ENCODE measurements at places on chromosomes 2 and 18.

- no peak for DNase-seq
These were observed 60.0 kb downstream of the PIKFYVE start for GRCh38 chr2:208326016-208326415.

- DNase-seq = no peak
These were observed 214.6 kb downstream of the CBLN2 start for GRCh38 chr18:72329533-72329932.

- DNase-seq = peak; percentile 42
These were observed 89.6 kb downstream of the UXS1 start for GRCh38 chr2:106104332-106105062.

GRCh38 chr2:239758279-239758877 lies 266.8 kb downstream of the NDUFA10 start:
- no peak for DNase-seq

- no peak for DNase-seq
These were observed 42.9 kb downstream of the MREG start for GRCh38 chr2:215970425-215970824.

DNA sequence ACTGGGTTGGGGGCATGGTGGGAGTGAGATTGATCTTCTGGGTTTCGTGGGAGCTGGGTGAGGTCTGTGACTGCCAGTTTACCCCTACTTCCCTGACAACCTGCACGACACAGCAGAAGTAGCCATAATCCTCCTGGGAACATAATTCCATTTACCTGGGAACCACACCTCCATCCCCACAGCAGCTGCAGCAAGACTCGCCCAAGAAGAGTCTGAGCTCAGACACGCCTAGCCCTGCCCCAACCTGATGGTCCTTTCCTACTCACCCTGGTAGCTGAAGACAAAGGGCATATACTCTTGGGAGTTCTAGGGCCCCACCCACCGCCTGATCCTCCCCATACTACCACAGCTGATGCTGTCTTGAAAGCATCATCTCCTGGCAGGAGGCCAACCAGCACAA lies 43.8 kb downstream of the FLACC1 start:
- DNase-seq = no peak

- no peak for DNase-seq
These were observed 27.2 kb upstream of the LPIN2 start for GRCh38 chr18:3040173-3040572.

DNA sequence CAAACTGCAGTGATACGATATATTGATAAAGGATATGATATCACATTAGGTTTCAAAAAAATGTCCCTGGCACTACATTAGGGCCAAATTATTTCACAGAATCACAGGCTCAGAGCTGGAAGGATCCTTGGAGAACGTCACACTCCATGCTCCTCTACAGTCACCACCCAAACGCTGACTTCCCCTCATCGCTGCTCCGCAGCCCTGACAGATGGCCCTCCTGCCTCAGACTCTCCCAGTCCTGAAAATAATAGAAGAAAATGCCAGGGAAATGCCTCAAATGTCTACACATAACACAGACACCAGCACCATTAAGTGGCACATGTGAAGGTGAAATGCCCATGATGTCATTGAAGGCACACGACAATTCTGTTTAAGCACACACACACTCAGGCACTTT lies 72.0 kb downstream of the ZNF521 start:
- no peak for DNase-seq

- DNase-seq = no peak
These were observed 361.2 kb downstream of the FSIP2 start for GRCh38 chr2:186099826-186100225.

GRCh38 chr2:20501974-20502373 lies 55.1 kb downstream of the RHOB start:
- DNase-seq = no peak

- DNase-seq = no peak
These were observed 21.6 kb downstream of the EIPR1 start for GRCh38 chr2:3355951-3356569.

- DNase-seq = no peak
These were observed 49.1 kb downstream of the CDKL4 start for GRCh38 chr2:39194686-39195085.

GRCh38 chr2:79355569-79355968 lies 157.3 kb upstream of the CTNNA2 start:
- DNase-seq = no peak

DNA sequence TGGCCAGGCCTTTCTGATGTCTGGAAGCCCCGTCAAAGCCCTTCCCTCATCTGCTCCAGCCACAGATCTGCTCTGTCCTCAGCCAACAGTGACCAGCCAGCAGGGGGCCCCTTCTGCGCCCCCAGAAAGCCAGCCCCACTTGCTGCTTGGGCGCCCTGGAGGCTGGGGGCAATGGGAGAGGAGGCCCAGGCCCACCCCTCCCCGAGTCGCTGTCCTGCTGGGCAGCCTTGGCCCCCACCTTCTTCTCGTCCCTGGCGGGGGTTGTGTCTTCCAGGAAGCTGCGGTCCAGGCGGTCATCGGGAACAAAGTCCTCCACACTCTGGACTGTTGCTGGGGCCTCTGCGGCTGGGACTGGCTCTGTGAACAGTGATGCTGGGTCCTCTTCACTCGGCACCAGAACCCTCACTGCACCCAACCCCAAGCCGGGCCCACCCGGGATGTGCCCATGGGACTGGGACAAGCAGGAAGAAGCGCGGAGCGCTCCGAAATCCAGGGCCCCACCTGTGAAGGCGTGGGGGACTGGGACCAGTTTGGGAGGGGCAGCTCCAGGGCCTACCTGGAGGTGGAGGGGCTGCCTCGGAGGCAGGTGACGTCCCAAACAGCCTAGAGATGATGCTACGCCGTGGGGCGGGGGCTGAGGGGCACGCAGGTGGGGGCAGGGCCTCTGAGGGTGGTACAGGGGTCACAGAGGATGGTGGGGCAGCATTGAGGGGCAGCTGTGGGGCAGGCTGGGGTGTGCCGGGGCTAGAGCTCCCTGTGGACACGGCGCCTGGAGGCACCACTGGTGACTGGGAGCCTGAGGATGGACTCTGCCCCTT lies 257.6 kb downstream of the ANKRD30B start:
- no peak for DNase-seq

DNA sequence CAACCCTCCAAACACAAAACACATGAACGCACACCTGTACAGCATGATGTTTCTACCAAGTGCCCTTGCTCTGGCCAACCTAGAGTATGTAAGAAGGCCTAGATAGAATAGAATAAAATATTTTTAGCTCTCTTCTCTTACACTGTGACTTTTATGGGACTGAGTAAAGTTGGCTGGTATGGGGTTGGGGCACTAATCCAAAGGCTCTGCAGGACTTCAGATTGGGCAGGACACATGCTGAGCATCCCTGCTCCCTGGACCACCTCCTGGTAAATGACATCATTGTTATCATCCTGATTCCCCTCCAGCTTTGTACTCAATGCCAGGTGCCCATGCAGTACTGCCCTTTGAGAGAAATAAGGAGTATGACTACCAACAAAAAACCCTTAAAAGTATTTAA lies 322.2 kb downstream of the SLC8A1 start:
- no peak for DNase-seq

DNA sequence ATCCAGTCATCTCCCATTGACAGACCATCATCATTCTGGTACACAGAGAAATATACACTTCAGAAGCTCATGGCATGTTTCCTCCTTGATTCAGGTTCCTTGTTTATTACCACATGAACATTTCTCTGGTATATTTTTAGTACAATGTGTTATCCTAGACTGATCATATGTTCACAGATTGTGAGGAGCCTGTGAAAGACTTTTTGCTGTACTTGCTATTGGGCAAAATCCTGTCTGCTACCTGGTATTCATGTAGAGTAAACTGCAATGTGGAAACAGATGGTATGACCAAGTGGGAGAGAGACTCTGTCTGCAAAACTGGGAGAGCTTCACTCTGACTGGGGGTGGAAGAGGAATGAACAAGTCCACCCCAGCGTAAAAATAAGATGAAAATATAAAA lies 657.2 kb downstream of the IRS1 start:
- DNase-seq = no peak

GRCh38 chr2:213959589-213959988 lies 451.3 kb upstream of the VWC2L start:
- no peak for DNase-seq

GRCh38 chr2:192465141-192465540 lies 270.4 kb upstream of the TMEFF2 start:
- no peak for DNase-seq

DNA sequence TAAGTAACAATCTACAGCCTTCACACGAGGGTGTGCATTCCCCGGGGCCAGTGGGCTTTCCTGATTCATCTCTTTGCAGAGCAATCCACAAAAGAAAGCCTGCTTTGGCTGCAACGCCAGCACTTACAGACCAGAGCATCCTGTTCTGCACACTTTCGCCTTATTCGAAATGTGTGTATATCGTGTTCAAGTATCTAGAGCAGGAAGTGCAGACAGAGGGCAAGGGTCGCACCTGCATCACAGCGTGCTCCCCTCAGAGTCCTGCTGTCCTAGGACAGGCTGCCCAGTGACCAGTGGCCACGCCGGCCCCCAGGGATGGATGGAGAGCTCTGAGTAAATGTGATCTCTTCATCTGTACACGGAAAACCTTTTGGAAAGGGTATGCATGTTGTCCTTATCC lies 264.3 kb downstream of the ZNF516 start:
- DNase-seq = no peak

Measured in T-helper 1 cell (primary cell).